AG04449 (cell line): ENCODE measurements at places on chromosomes 7 and 10.

DNA sequence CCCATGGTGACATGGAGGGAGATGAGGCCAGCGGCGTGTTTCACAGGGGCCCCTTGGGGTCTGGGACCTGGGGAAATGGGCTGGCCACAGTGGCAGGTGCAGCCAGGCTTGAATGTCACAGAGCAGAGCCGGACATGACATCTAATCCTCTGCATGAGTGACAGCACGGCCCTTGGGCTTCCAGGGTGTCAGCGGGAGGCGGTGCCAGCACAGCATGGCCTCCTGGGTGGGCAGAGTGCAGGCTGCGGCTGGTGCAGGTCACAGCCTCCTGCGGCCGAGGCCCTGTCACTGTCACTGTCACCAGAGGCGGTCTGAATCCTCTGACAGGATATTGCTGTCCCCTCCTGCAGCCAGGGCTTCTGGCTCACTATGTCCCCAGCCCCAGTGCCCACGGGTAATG, 18.2 kb downstream of the BHLHA15 start:
- DNase-seq: no peak

DNA sequence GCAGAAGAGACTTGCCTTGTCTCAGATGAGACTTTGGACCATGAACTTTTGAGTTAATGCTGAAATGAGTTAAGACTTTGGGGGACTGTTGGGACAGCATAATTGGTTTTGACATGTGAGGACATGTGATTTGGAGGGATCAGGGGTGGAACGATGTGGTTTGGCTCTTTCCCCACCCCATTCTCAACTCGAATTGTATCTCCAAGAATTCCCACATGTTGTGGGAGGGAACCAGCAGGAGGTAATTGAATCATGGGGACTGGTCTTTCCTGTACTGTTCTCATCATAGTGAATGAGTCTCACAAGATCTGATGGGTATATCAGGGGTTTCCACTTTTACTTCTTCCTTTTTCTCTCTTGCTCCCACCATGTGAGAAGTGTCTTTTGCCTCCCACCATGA, 229.7 kb upstream of the KCND2 start:
- no peak for DNase-seq

DNA sequence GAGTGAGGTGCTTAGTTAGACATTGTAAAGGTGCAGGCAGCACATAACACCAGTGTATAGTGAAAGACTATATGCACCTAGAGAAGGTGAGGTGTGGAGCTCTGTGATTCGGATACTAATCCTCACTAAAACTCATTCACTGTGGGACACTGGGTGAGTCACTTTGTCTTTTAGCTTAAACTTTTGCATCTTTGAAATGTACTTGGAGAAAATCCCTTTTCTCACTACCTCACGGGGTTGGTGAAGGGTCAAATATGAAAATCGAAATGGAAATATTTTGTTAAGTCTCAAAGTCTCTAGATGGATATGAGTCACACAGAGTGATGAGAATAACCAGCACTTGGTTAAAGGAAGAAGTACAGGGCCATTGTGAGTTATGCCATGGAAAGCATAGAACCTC, 38.0 kb downstream of the MDFIC start:
- no peak for DNase-seq

DNA sequence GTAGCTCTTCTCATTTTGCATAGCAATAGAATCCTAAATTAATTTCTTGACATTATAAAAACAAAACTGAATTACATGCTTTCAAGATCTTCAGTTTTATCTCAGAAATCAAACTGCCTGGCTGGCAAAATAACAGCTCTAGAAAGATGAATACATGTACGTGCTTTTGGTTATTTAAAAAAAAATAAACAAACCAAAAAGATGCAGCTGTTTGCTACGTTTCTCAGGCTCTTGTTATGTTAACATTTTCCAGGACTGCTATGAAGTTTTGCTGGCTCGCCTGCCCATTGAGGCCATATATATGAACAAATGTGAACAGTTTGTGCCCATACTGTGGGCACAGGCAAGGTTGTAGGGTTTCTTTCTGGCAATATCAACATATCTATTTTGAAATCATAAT, 86.6 kb downstream of the ODAD2 start:
- DNase-seq: no peak

DNA sequence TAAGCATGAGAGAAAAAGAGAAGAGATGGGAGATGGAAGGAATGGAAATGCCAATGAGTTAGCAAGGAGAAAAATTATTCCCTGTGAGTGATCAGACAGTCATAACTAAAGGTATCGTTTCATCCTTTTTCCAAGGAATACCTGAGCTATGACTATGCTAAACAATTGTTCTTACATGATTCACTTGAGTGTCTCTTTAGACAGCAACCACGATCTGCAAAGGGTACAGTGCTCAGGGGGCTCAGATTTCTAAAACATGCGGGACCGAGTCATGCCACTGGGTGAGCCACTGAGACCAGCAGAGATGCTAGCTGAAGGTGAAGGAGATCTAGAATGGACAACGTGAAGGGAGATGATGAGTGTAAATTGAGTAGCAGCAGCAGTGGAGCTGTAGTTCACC, 78.0 kb upstream of the CTTNBP2 start:
- DNase-seq: no peak
